ENCODE measurements at places on chromosomes 12 and 14.

DNA sequence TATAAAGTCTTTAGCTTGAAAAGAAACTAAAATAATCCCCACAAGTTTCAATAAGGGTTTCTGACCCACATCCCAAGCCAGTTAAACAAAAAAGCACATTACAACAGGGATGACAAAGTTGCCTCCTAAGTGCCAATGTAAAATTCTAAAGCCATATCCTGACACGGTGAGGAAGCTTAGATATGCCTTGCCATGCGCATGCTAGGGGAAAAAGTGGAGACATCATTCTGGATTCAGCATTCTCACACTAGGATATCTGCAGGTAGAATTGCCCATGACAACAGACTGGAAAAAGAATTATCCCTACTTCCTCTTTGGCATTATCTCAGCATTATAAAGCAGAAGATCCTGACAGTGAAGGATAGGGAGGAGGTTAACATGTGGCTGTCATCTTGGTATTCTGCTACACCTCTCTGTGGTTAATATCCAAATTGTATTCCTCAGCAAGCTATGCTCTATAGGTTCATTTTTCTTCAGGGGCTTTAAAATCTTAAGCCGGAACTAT, 4.9 kb downstream of the DUSP6 start:
- DNase-seq = no peak

- no peak for DNase-seq
Measured at GRCh38 chr12:23236066-23236780, 611.3 kb downstream of the ETNK1 start.

DNA sequence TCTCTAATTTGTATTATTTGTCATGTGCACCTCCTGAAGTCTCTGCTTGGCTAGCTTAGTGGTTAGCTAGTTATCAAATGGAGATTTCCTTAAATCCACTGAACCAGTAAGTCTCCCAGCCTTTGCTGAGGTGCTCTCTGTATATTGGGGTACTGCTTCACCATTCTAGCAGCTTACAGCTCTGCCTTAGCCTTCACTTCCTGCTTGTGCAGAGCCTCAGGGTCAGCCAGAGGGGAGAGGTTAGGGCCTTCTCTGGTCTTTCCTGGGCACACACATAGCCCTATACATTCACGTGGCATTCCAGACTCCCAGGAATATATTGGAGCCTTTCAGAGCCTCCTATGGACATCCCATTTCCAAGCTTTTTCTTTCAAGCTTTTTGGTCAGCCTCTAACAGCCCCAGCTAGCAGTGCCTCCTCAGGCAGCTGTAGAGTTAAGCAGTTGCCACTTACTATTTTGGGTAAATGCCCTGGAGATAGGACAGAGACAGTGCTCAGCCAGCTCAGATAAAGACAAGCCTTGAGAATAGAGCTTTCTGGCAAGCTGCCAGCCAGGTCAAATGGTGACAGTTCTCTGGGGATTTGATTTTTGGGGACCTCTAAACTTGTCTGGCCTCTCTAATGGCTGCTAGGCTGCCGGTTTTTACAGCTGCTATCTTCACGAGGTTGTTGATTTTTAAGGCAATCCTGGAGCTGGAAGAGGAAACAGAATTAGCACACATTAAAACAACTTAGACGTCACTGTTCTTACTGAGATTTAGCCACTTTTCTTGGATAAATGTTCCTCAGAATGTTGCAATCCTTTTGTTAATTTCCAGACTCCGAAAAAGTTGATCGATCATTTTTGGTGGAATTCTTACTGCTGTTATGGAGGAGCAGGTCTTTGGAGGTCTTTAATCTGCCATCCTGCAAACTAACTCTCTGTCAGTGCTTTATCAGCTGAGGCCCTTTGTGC, 32.9 kb downstream of the FBXW8 start:
- DNase-seq = no peak

DNA sequence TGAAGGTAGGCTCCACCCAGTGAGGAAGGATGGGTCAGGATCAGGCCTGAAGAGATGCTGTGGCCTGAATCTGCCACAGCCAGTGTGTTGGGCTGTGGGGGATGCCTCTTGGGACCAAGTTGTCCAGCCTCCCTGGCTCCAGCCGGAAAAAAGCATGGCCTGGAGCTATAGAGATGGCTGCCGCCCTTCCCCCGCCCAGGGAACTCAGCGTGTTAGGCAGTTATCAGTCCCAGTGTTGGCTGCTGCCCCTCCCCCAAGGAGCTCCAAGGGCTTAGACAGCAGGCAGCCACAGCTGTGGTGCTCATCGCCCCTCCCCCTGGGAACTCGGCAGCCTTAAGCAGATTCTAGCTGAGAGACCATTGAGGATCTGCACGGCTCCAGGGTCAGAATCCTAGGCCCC, 158.0 kb downstream of the CAPZA3 start:
- DNase-seq = no peak

GRCh38 chr12:78186670-78187069, 356.0 kb downstream of the NAV3 start:
- DNase-seq = no peak

Data from left lobe of liver (tissue), 2 donors.